ENCODE measurements at places on chromosomes 12 and 14. TPM values are rescaled to one million over a fixed set of nuclear protein-coding genes. Genes with fewer than 3 reads are reported as not detected.

- DNase-seq = no peak
Observed at GRCh38 chr14:90358359-90358758, 26.6 kb upstream of the NRDE2 start.

Gene PTPRR
- total RNA-seq = not detected

Gene CLEC1B
- total RNA-seq = not detected

GRCh38 chr12:50055831-50056638, 1.4 kb upstream of the ASIC1 start:
- peak; percentile 60 for DNase-seq

DNA sequence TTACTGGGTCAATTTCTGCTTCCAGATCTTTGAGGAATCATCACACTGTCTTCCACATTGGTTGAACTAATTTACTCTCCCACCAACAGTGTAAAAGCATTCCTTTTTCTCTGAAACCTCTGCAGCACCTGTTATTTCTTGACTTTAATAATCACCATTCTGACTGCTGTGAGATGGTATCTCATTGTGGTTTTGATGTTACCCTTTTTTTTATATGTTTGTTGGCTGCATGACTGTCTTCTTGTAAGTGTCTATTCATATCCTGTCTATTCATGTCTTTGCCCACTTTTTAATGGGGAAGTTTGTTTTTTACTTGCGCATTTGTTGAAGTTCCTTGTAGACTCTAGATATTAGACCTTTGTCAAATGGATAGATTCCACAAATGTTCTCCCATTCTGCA, 324.9 kb downstream of the NAV3 start:
- no peak for DNase-seq

DNA sequence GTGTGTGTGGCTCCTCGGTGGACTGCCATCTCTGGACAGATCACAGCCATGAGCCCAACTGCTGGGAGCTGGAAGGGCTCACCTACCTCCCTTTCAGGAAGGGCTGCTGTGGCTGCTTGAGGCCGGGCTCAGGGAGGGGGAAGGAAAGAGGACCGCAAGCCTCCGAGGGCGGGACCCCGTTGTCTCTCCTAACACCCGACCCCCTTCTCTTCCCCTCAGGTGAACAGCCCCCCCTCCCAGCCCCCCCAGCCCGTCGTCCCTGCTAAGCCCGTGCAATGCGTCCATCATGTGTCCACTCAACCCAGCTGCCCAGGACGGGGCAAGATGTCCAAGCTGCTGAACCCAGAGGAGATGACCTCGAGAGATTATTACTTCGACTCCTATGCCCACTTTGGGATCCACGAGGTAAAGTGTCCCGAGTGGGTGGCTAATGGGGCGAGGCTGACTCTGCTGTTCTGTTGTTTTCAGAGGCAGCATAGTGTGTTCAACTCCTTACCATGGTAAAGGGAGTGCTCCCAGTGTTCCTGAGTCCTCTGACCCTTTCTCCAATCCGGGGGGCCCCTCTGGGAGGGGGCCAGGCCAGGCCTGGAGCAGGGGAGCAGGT, 49.5 kb downstream of the PRMT8 start:
- DNase-seq = no peak

GRCh38 chr12:104710940-104711689, 247.0 kb downstream of the SLC41A2 start:
- DNase-seq = no peak

DNA sequence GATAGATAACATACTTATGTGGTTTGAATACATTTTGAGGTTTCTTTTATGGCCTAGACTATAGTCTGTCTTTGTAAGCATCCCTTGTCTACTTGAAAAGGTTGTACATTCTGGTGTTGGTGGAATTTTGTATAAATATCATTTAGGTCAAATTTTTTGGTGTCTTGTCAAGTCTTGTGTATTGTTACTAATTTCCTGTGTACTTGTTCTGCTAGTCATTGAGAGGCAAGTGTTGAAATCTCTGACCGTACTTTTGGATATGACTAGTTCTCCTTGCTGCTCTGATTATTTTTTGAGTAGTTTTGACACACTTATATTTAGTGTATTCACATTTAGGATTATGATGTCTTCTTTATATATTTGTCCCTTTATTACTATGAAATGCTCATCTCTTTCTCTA, 219.6 kb downstream of the CCDC91 start:
- no peak for DNase-seq

DNA sequence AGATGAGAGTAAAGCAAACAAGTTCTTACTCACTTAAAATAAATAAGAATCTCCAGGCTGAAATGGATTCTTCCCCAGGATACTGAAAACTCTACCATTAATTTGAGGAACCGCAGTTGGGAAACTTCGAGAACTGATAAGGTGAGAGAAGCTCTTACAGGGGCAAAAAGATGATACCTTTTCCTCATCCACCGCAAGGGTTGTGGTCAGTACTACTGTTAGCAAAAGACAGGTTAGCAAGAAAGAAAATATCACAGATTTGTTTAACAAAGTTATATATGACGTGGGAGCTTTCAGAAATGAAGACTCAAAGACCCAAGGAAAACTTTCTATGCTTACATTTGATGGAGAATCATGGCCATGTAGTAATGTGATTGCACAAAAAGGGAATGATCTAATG, 441.6 kb downstream of the PCNX1 start:
- DNase-seq = no peak

Gene NAA25
- 28.7 TPM for total RNA-seq

DNA sequence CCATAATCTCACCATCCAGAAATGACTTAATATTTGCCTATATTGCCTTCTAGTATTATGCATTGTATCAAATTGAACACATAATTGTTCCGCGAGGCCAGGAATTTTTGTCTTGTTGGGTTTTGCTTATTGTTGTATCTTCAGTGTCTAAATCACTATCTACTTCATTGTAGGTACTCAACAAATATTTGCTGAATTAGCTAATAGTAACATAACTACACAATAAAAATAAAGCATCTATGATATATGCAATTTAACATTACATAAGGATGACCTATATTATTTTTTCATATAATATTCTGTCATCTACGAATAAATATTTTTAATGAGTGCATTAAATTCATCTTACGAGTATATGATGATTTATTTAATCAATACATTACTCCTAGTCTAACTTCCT, 656.3 kb downstream of the ETNK1 start:
- DNase-seq = no peak

- DNase-seq = no peak
Observed at GRCh38 chr12:54374562-54375258, 9.8 kb downstream of the ZNF385A start.

Gene INSM2
- total RNA-seq = not detected

GRCh38 chr12:130714591-130715149, 1.4 kb downstream of the RIMBP2 start:
- DNase-seq = no peak

Gene RNASE7
- total RNA-seq = not detected

Gene HOXC6
- total RNA-seq = not detected

- DNase-seq = no peak
Observed at GRCh38 chr14:34403646-34404045, 58.4 kb downstream of the SPTSSA start.

- peak; percentile 81 for DNase-seq
Observed at GRCh38 chr14:98138666-98139065, 1133.3 kb downstream of the BCL11B start.

- no peak for DNase-seq
Observed at GRCh38 chr14:90288651-90289355, 32.5 kb downstream of the PSMC1 start.

- DNase-seq = no peak
Observed at GRCh38 chr12:26954027-26954426, 15.8 kb downstream of the FGFR1OP2 start.

DNA sequence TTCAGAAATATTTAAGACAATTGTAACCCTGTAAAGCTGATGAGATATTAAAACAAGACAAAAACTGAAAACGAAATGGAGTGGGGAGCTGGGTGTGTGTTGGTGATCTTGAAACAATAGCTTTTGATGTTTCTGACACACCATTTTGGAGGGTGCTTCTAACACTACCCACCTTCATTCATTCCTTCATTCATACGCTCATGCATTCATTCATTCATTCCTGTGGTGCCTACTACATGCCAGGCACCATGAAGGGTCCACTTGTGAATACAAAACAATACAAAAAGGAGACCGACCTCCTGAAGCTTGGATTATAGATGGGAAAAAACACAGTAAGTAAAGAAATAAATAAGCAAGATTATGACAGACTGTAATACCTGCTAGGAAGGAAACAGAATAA, 60.5 kb downstream of the FOXN3 start:
- no peak for DNase-seq

Gene LTB4R2
- 18.0 TPM for total RNA-seq

- no peak for DNase-seq
Observed at GRCh38 chr12:59396919-59397318, 198.9 kb upstream of the SLC16A7 start.

DNA sequence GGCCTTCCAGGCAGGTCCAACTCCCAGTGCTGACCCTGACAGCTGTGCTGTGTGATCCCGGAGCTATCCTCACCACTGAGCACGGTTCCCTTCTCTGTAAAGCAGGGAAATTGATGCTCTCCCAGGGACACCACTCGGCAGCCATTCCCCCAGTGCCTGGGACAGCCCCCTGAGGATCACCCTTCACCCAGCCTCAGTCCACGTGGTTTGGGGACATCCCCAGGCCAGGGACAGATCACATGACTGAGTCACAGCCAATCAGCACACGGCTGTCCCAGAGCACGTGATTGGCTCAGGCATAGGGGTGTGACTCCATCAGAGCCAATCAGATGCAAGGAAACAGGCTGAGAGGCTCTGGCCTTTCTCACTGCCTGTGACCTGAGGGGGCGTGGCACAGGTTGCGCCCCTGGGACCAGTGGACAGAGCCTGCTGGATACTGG, 68.8 kb upstream of the SFSWAP start:
- no peak for DNase-seq

Gene DHRS2
- total RNA-seq = not detected

GRCh38 chr14:68757618-68758081, 35.2 kb downstream of the ZFP36L1 start:
- DNase-seq = no peak

Gene FAM90A1
- total RNA-seq = not detected

DNA sequence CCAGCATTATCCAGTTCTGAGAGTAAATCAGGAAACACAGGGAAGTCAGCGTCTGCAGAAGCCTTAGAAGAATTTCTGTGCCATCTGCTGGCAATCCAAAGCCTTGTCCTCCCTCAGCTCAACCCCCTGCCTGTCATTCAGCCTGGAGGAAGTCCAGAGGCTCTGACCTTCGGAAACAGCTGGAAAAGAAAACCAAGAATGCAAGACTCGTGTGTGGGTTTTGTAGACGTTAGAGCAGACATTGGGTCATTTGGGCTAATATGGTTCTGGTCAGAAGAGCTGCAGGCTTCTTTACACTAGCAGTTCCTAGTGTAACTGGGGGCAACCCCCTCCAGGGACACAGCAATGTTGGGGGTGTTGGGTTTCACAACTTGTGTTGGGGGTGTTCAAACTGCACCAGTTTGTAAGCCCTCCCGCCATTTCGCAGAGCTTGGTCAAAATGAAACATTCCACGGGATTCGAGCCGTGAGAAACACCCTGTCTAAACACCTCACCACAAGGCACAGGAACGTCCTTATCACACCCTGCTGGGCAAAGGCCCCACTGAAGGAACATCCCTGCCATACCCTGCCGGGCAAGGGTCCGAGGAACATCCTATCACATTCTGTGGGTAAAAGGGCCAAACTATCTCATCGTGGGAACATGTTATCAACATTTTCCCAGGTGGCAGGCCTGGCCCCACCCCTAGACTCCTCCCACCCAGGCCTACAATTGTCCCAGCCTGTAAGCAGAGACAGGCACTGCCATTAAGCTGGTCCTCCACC, 21.0 kb upstream of the SERPINA4 start:
- DNase-seq = no peak

DNA sequence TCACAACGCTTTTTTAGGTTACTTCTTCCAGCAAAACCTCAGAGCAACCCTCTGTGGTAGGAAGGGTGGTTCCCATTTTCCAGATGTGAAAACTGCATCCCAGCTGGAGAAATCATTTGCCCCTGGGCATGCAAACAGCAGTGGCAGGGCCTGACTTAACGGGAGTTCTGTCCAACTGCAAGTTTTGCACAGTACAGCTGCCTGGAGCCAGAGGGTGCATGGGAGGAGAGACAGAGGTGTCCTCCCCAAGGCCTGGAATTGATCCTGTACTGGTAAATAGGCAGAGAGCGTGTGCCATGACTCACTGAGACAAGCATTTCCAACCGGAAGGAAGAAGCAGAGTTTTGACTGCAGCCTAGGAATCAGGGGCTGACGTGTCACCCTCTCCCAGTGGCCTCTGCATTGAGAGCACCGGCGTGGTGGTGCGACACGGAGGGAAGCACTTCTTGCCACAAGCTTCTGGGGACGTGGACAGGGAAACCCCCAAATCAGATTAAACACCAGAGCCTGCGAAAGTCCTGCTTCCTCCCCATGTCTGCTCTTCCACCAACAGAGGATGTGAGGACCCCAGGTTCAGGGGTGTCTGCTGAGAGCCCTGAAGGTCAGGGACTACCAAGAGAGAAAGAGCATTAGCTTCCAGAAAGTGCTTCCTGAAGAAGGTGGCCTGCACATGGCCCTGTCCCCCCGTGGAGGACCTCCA, 19.0 kb upstream of the SERPINA4 start:
- DNase-seq = no peak

DNA sequence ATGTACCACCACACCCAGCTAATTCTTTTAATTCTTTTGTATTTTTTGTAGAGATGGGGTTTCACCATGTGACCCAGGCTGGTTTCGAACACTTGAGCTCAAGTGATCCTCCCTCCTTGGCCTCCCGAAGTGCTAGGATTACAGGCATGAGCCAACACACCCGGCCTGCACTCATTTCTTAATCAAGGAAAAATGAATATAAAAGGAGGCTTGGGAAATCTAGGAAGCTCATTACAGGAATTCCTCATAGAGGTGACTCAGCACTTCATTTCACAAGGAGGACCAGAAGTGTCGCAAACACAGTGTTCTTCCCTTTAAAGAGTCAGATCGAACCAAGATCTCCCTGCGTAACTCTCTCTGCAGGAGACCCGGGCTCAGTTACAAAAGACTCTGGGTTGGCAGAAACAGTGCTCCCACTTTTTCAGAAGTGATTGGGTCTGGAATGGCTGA, 30.3 kb downstream of the NFKBIA start:
- DNase-seq = no peak
